CD4-positive, alpha-beta T cell treated with Interferon gamma for 1 hour (primary cell): ENCODE measurements at places on chromosomes 3 and 15.

DNA sequence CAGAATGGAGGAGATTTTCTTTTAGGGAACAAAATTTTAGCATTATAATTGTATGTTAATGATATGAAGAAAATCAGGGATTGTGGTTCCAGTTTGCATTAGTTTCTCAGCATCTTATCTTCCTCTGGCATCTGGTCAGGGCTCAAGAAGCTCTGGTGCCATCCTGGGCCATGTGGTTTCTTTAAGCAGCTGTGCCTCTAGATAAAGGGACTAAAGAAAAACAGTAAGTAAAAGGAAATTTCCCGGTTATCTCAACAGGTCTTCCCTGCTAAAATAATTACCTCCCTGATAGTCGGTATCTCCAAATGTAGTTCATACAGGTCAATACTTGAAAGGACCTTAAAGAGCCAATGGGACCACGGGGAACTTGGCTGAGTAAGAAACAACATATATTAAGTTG lies 375.1 kb upstream of the RBMS3 start:
- DNase-seq, result no peak

- no peak for DNase-seq
Observed at GRCh38 chr3:192819001-192819569, 91.7 kb upstream of the FGF12 start.

- DNase-seq, result no peak
Observed at GRCh38 chr15:48974882-48975281, 11.2 kb upstream of the SHC4 start.

GRCh38 chr3:55409806-55410205 lies 77.3 kb downstream of the WNT5A start:
- no peak for DNase-seq

GRCh38 chr3:170749765-170750477 lies 120.1 kb downstream of the RPL22L1 start:
- DNase-seq, result no peak

DNA sequence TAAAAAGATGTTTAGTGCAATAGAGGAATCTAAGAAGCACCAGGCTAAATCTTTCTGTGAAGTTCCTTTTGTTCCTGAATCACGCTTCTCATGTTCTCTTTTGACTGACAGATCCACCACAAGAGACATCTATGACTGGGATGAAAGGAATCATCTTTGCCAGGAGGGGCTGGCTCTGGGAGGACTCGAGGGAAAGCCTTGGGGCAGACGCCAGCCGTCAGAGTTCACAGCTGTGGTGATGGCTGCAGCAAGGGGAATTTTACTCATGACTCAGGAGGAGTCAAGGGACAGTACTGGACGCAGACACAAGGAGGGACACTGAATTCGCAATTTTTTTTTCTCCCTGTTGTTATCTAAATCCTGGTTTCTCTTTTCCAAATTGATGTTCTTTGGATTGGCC lies 38.7 kb downstream of the C3orf38 start:
- no peak for DNase-seq

DNA sequence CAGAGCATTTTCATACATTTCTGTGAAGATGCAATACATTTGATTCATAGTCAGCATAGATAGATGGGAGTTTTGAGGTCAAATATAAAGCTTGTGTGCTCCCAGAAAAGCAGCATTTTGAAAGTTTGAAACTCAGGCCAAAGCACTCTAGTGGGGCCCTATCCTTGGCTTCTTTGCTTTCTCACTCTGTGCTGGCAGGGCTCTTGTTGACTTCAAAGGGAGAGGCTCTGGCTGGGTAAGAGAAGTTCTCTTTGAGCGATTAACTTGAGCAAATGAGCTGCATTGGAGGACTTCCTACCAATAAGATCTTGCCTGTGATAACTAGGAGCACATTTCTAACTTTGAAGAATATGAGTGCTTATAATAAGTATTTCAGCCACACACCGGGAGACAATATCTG lies 214.0 kb upstream of the RARB start:
- no peak for DNase-seq
